ENCODE measurements at places on chromosomes 4 and X.

DNA sequence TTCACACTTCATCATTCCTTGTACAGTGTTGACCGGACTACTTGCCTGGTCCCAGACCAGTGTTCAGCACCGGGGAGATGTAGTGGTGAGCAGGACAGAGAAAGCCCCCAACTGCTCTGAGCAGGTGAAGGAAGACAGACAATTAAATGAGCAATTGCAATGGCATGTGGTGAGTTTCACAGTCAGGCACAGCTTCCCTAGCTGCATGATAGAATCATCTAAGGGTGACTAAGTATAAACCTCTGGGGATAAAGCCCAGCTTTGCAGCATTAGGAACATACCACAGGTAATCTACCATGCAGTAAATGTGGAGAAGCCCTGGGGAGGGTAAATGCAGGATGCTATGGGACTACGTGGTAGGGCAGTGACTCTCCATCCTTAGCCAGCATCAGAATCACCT, 47.8 kb downstream of the TMA16 start:
- no peak for DNase-seq

- DNase-seq: peak; percentile 22
These were observed 7.0 kb downstream of the TNIP3 start for GRCh38 chr4:121156822-121157769.

- DNase-seq: no peak
These were observed 10.6 kb downstream of the FAM184B start for GRCh38 chr4:17770845-17771244.

DNA sequence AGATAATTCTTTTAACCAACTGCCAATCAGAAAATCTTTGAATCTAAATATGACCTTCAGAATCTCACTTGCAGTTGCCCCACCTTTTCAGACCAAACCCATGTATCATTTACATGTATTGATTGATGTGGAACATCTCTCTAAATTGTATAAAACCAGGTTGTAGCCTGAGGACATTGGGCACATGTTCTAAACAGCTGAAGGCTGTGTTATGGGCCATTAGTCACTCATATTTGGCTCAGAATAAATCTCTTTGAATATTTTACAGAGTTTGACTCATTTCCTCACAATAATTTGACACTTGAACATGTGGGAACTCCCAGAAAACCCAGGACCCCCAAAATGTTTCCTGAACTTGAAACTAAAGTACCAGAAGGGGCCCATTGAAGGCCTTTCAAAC, 58.7 kb downstream of the UGT2B10 start:
- no peak for DNase-seq

DNA sequence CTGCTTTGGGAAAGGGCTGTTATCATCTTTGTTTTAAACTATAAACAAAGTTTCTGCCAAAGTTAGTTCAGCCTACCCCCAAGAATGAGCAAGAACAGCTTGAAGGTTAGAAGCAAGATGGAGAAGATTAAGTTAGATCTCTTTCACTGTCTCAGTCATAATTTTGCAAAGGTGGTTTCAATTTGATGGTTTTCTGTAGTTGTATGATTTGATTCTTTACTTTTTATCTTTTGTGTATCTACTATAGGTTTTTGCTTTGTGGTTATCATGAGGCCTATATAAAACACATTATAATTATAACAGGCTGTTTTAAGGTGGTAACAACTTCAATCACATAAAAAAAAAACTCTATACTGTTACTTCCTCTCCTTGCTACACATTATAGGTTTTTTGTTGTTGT, 35.4 kb upstream of the ALG13 start:
- DNase-seq: peak; percentile 58

DNA sequence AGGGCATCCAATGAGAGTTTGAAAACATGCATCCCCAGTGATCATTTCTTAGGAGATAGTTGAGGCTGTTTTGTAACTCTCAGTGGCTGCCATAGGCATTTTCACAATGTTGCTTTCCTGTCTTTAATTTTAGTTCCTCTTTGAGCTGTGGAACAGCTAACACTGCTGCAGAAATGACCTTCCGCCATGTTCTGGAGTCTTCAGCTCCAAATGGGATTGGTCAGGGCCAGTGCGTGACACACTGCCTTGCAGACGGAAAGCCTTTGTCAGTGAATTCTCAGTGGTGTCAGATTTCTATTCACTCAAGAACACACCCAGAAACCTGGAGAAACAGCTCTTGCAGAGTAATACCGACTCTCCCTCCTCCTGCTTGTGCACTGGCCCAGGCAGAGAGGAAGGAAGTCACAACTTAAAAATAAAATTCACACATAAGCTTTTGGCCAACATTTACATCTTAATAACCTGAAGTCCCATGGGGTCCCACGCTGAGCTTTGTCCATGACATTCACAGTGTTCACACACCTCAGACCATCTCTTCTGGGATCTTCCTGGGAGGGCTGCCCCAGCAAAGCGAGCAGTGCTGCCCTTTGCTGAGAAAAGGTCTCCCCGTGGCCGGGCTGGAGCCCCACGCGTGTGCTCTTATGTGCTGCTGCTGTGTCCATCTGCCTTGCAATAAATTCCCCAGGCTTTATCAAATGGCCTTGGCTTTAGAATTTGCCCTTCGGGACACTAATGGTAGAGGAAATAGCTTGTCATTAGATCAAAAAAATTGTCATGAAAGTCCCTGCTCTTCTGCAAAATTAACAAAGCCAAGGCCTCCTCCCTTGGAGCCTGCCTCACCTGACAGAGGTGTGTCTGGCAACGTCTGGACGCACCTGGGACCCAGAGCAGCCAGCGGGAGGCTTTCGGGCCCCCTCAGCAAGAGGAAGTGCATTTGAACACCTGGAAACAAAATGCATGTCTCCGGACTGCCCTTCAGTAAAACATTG, 126.8 kb downstream of the IRF2 start:
- no peak for DNase-seq
